ENCODE measurements at places on chromosomes 6 and 20. TPM values are rescaled to one million over a fixed set of nuclear protein-coding genes. Genes with fewer than 3 reads are reported as not detected.

Gene ADGB
- not detected for total RNA-seq

Gene PKHD1
- 0.66 TPM for total RNA-seq

Gene HLA-DRB1
- 90.3 TPM for total RNA-seq

Gene SUMO4
- total RNA-seq: 7.8 TPM

Gene THBD
- total RNA-seq: 44.2 TPM

Gene NMBR
- total RNA-seq: 0.29 TPM

Gene ARMC2
- total RNA-seq: 7.9 TPM

Gene DUSP15
- 1.9 TPM for total RNA-seq

Gene SLC22A23
- total RNA-seq: 26.3 TPM

Gene FAM50B
- 9.3 TPM for total RNA-seq

Gene GTSF1L
- total RNA-seq: not detected

Gene BHLHE23
- total RNA-seq: not detected

Gene MEA1
- 78.0 TPM for total RNA-seq

Gene CLIC5
- total RNA-seq: 4.9 TPM

Gene AK9
- total RNA-seq: 23.9 TPM

Gene SLC13A3
- 2.9 TPM for total RNA-seq

Gene SIRPB2
- total RNA-seq: 4.3 TPM

Gene SLC22A7
- not detected for total RNA-seq

Gene NRSN2
- total RNA-seq: 9.4 TPM
